ENCODE measurements at places on chromosomes 6 and 20. TPM values are rescaled to one million over a fixed set of nuclear protein-coding genes. Genes with fewer than 3 reads are reported as not detected.
A peak's percentile ranks its signal among the peaks of the same experiment; 100 is the strongest.

- no peak for DNase-seq
Observed at GRCh38 chr20:1700990-1701389, 43.4 kb upstream of the SIRPG start.

DNA sequence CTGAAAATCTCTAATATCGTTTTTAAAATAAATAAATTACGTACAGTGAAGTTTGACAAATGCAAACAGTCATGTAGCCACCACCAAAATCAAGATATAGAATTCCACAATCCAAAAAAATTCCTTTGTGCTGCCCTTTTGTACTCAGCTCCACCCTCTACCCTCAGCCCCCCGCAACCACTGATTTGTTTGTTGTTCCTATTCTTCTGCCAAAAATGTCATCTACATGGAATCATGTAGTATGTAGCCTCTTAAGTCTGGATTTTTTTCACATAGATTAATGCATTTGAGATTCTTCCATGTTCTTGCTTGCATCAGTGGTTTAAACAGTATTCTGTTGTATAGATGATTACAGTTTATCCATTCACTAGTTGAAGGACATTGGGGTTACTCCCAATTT lies 8.5 kb upstream of the REPS1 start:
- DNase-seq = no peak

DNA sequence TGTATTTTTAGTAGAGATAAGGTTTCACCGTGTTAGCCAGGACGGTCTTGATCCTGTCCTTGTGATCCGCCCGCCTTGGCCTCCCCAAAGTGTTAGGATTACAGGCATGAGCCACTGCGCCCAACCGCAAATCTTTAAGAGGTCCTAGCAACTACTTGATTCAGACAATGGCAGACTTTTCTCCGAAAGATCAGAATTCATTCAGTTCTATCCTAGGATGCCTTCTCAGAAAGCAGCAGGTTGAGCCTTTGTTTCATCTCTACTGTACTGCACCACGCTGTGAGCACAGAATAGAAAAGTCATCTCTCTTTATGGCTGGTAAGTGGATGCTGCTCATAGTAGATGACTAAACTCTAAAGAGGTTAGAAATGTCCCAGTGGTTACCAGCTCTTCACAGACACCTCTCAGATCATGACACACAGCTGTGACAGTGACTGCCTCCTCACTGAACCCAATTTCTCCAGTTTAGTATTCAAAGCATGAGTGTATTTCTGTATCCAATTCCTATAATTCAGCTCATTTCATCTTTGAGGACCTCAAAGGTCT lies 6.0 kb upstream of the HSF2 start:
- no peak for DNase-seq

- DNase-seq = peak; percentile 68
Observed at GRCh38 chr20:47276851-47277534, 79.5 kb downstream of the ZMYND8 start.

- DNase-seq = no peak
Observed at GRCh38 chr6:121886223-121886830, 450.9 kb downstream of the GJA1 start.

DNA sequence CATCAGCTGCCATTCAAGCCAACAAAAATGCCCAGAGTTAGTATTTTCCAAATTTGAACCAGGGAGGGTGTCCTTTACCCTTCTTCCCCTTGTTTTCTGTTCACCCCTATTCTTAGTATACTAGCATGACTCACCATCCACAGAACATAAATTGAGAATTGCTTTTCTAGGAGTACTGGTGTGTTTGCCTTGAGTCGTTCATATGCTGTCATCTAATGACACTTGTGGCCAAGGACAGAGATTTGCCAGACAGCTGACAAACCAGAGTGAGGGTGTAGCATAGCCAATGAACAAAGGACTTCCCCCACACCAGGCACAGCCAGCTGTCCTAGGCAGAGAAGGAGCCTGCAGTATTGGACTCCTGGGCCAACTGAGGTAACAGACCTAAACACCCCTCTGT lies 62.2 kb downstream of the FILIP1 start:
- DNase-seq = no peak

GRCh38 chr6:79631693-79632172 lies 604 bp downstream of the SH3BGRL2 start:
- no peak for DNase-seq

DNA sequence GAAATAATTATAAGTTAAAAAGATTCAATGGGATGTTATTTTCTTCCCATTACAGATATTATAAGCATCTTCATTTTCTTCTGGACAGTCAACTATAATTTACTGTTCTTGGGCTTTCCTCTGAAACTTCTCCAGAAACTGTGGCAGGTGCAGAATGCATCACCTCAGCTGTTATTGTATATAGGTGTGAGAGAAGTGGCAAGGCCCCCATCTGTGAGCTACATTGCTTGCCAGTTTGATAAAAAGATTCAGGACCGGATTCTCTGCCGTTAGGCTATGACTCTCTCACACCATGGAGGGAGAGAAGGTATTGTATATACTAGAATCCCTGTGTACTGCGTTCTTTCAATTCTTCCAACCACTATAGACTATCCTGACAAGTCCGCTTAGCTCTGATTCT lies 135.8 kb upstream of the CENPW start:
- no peak for DNase-seq

GRCh38 chr6:149137594-149137993 lies 179.9 kb upstream of the TAB2 start:
- no peak for DNase-seq

- no peak for DNase-seq
Observed at GRCh38 chr6:2385471-2385983, 140.1 kb upstream of the GMDS start.

DNA sequence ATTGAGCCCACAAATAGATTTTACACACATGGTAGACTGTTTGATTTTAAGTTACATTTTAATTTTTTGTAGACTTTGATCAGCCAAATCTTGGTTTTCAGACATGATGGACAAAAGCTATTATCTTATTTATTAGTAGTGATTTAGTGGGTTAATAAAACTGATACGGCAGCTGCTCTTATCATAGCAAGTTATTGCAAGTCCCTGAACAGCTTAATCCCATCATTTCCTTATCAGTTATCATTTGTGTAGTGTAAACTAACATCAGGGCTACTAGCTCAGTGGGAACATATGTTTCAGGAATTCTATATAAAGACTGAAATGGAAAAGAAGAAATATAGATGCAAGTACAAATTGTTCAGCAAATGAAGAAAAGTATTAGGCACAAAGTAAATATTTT lies 10.9 kb downstream of the RFX6 start:
- no peak for DNase-seq

DNA sequence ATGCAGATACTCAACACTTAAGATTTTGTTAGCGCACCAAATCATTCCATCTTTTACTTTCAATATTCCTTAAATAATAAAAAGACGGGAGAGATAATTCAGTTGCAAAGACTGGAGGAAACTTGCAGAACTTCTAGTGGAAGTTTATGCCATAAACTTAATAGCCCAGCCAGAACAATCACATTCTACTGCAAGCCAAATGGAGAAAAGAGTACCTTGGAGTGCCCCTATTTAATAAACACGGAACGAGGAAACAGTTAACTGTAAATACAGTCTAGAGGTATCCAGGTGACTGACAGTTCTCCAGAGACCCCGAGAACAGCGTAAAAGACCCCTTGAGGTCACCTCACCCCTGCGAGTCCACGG lies 635 bp downstream of the SLC35B3 start:
- no peak for DNase-seq

DNA sequence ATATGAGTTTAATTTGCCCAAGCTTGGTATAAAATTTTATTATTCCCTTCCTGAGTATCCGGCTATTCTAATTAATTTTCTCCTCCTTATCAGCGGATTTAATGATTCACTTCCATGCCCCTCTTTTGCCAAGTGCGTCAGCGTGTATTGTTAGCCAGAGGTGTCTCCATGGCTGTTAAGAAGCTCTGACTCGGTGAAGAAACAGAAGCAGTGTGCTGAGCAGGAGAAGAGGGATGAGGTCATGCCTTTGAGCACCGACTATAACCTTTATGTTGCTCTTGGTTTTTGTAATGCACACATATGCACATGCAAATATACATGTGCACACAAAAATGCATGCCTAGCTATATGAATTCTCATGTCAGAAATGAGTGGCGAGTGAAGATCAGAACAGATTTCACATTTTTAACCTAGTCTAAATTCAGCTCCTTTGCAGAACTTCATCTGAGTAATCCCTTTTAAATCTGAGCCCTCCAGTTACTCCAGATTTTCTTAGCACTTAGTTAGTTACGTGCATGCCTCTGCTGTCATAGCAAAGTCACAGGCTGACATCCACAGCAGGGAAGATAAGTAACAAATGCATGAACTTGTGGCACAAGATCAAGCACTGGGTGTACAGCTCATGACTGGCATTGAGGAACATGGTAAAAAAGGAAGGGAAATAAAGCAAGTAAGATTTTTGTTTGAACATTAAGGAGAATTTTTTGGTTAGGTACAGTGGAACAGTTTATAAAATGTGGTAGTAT lies 24.3 kb downstream of the HTR1E start:
- DNase-seq = no peak

DNA sequence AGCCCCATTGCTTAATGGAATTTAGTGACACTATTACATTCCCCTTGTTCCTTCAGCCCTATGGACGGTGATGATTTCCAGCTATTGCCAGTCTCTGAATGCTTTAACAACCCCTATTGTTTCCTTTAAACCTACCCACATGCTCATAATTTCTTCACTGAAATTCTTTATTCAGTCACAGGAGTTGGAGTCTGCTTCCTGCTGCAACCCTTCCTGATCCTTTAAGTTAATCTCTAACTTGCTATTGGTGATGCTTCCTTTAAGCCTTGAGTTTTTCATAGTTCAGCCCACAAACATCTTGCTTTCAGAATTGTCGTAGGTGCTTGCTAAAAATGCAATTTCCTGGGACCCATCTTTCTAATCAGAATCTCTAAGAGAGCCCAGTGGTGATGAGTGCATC lies 66.3 kb upstream of the TNFAIP3 start:
- no peak for DNase-seq

- DNase-seq = no peak
Observed at GRCh38 chr6:18306977-18307376, 42.6 kb upstream of the DEK start.

- DNase-seq = no peak
Observed at GRCh38 chr20:5061213-5061612, 58.5 kb downstream of the PCNA start.

The ZNF165 gene
- 0.44 TPM for total RNA-seq

The CFB gene
- total RNA-seq = 50.3 TPM

The FAM217A gene
- not detected for total RNA-seq

The TCP1 gene
- total RNA-seq = 165 TPM

The RHAG gene
- total RNA-seq = 0.97 TPM
